Caki2 (cell line): ENCODE measurements at places on chromosomes 6 and 20. TPM values are rescaled to one million over a fixed set of nuclear protein-coding genes. Genes with fewer than 3 reads are reported as not detected.
A peak's percentile ranks its signal among the peaks of the same experiment; 100 is the strongest.

SLC22A7 gene
- not detected in 2 replicates for total RNA-seq

TNFRSF6B gene
- total RNA-seq = 1.5 TPM in 1 of 2 replicates, not detected in the other

DNA sequence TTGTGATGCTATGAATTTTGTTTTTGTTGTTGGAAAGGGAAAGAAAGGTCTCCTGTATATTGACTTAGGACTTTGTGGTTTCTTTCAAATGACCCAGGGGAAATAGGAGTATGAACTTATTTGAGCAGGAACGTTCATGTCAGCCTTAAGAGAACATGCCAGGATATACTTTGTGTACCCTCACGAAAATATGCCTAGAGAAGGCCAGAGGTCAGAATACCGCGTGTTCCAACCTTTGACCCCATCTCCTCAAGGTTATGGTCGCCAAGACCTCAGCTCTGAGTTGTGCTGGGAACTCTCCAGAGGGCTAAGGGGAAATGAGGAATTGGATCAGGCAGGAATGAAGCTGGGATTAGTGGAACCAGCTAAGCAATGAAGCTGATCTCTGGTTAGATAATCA is 11.5 kb downstream of the TTLL9 start:
- DNase-seq = no peak

- DNase-seq = peak; percentile 43
Measured at GRCh38 chr20:17898548-17898994, 70.0 kb downstream of the SNX5 start.

- DNase-seq = no peak
Measured at GRCh38 chr6:168201383-168201782, 118.2 kb downstream of the DACT2 start.

DNA sequence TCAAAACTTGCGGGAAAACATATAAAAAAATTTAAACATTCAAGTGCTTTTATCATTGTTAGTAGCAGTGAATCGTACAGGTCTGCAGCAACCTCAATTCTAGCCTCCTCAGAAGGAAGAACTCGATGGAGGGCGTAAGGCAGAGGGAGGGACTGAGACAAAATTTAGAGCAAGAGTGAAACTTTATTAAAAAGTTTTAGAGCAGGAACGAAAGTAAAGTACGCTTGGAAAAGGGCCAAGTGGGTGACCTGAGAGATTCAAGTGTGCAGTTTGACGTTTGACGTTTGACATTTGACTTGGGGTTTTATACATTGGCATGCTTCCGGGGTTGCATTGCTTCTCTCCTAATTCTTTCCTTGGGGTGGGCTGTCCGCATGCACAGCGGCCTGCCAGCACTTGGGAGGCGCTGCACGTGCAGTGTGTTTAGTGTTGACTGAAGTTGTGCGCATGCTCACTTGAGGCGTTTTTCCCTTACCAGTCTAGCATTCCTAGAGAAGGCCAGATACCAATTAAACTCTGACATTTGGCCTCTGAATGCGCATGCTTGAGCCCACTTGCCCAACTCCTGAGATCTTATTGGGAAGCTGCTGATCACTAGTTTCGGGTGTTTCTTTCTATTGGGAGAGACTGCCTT is 82.6 kb downstream of the TBX18 start:
- no peak for DNase-seq
